ENCODE measurements at places on chromosomes 2 and 18. TPM values are rescaled to one million over a fixed set of nuclear protein-coding genes. Genes with fewer than 3 reads are reported as not detected.

GRCh38 chr2:146659976-146660375 is 1184.9 kb upstream of the ACVR2A start:
- no peak for DNase-seq

DNA sequence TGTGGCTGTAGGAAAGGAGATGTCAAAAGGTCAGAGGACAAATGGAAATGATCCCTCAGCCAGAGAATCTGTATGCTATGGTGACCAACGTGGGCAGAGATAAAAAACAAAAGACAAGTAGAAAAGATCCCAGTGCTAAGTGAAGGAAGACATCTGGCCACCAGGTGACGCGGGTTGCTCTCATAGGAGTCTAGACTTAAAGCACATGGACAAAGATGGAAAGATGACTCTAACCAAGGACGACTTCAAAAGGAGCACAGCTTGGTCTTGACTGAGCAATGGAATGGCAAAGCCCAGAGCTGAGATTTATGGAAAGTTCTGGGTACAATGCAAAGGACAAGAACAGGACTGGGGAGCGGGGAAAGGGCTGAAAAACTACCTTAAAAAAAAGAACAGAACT is 96.8 kb downstream of the CLIP4 start:
- no peak for DNase-seq

DNA sequence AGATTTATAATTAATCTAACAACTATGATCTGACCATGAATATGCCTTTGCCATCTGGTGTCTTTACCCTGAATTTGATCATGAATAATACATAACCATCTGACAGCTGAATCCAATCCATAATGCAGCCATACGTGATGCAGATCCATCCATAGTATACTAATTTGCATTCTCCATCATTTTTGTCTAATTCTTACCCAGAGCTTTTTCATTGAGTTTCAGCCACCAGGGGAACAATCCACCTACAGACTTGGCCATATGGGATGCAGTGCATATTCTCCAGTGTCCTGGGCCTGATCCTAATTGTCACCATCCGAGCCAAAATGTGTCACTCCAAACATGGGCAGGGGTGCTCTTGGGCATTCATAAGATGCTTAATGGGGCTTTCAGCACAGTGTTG is 227.2 kb upstream of the CRIM1 start:
- DNase-seq = no peak

DNA sequence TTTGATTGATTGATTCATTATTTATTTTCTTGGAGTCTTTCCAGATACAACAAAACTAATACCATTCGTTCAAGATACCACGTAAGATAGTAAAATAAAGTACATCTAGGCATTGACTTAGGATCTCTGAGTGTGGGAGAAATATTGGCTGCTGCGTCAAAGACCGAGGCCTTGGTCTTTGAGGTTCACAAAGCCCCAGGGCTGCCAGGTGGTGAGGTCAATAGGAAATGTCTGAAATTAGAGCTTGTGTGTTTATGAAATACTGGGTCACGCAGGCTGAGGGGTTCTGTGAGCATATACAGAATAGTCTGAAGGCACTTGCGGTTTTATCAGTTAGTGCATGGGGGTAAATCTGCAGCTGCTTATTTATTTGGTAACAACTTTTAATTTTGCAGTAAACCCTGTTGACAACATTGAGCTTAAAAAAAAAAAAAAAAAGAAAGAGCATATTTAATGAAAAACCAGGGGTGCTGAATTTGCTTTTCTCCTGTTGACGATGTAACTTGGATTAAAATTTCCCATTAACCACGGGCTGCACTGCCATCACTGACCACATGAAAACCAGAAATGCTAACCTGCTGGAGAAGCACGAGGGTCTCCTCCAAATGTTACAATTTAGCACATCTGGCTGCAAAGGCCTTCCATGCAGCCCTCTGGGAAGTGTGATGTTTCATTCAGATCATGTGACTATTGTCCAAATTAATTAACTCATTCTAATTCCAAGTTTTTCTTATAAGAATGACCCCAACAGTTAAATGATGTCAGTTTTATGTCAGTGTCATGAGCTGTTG is 27.1 kb upstream of the SERPINB12 start:
- no peak for DNase-seq

- DNase-seq = no peak
These were observed 84.5 kb upstream of the TANK start for GRCh38 chr2:161075701-161076100.

- no peak for DNase-seq
These were observed 20.3 kb upstream of the LAPTM4A start for GRCh38 chr2:20071397-20072383.

DNA sequence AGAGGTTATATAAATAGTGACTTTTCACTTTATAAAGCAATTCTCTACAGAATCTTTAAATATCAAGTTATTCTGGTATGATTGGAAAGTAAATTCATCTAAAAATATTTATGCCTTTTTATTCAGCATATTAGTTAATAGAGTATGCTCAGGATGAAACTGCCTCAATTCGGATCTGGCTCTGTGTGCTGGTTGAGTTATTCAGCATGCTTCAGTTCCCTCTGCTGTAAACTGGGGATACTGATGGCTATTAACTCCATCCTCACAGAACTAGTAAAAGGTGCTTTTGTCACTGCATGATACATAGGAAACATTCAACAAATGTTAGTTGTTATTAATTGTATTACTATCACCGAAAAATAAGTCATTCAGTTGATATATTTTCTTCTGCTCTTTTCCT is 250.3 kb downstream of the NRXN1 start:
- DNase-seq = no peak

DNA sequence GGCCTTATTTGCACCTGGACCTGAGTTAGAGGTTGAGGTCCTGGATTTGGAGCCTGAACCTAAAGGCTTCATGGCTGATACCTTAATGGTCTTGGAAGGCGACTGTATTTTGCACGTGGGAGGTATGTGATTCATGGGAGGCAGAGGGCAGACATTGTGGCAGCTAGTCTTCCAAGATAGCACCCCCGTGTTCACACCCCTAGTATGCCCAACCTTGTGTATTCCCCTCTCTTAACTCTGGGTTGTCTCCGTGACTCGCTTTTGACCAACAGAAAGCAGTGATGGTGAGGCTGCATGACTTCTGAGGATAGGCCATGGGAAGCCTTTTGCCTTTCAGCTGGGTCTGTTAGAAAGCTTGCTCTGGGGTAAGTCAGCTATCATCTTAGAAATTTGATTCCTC is 45.8 kb upstream of the HAAO start:
- no peak for DNase-seq

DNA sequence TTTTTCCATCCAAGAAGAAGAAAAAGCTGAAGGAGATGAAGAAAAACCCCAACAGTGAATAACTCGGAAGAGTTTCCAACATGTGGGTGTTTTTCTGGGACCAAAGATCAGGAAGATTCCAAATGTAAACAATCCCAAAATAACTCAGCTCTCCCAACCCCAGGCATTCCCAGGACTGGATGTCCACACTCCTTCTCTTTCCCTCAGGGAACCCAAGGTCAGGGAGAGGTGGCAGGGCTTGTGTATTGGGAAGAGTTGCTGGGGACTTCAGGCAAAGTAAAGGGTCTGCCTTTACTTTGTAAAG is 268.0 kb downstream of the DYSF start:
- DNase-seq = no peak

- DNase-seq = no peak
These were observed 94.7 kb upstream of the CDC42EP3 start for GRCh38 chr2:37766106-37766505.

DNA sequence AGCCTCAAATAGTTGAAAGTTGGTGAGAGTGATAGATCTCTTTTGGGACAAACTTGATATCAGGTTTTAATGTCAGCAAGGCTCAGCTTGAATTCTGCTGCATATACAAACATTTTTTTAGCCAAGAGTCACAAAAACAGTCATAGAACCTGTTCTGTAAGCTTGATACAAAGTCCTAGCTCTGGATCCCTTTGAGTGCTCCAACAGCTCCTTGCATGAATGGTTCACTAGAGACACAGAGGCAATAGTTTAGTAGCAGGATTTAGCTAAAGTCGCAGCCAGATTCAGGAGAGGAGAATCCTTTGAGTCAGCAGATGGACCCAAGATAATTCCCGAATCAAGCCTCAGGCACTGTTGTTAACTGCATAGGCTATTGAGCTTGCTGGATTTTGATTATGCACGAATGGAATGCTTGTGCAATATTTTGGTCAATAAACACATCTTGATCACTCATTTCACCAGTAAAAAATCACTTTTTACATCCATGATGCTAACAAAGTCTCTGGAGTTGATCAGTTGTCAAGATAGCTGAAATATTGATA is 148.6 kb downstream of the KLHL14 start:
- DNase-seq = no peak

GRCh38 chr2:203808046-203808750 is 59.4 kb upstream of the CTLA4 start:
- DNase-seq = no peak

GRCh38 chr2:191804766-191805165 is 42.1 kb downstream of the CAVIN2 start:
- no peak for DNase-seq

DNA sequence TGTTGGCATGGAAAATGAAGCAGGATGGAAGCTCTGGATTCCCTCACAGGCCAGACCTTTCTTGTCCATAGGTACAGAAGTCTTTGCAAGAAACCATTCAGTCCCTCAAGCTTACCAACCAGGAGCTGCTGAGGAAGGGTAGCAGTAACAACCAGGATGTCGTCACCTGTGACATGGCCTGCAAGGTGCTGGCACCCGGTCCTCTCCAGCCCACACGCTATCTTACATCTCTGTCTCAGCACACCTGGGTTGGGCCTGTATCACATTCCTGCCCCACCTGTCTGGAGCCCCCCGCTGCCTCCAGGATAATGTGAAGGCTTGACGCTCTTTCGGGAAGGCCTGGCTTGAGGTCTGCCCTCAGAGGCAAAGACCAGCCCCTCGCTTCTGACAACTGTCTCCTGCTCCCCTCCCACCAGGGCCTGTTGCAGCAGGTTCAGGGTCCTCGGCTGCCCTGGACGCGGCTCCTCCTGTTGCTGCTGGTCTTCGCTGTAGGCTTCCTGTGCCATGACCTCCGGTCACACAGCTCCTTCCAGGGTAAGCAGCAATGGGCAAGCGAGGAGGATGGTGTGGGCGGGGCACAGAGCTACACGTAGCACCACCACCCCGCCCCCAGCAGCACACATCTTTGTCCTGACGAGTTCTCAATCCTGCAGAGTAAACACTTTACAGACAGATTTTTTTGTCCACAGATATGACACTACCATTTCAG is 6.0 kb downstream of the TMEM214 start:
- DNase-seq = no peak

The BUB1 gene
- total RNA-seq = 120 TPM

The DES gene
- total RNA-seq = not detected

The SGO2 gene
- 44.2 TPM for total RNA-seq

The LGALSL gene
- total RNA-seq = 2.6 TPM

The FOXD4L1 gene
- total RNA-seq = 0.23 TPM

The SULT1C4 gene
- total RNA-seq = not detected
